ENCODE measurements at places on chromosomes 5 and 9. TPM values are rescaled to one million over a fixed set of nuclear protein-coding genes. Genes with fewer than 3 reads are reported as not detected.

PCDHB9 gene
- 11.9 TPM for total RNA-seq

- no peak for DNase-seq
Observed at GRCh38 chr5:180817893-180818674, 15.5 kb upstream of the MGAT1 start.

HAPLN1 gene
- 4.5 TPM for total RNA-seq

SLC6A7 gene
- total RNA-seq = not detected

DNA sequence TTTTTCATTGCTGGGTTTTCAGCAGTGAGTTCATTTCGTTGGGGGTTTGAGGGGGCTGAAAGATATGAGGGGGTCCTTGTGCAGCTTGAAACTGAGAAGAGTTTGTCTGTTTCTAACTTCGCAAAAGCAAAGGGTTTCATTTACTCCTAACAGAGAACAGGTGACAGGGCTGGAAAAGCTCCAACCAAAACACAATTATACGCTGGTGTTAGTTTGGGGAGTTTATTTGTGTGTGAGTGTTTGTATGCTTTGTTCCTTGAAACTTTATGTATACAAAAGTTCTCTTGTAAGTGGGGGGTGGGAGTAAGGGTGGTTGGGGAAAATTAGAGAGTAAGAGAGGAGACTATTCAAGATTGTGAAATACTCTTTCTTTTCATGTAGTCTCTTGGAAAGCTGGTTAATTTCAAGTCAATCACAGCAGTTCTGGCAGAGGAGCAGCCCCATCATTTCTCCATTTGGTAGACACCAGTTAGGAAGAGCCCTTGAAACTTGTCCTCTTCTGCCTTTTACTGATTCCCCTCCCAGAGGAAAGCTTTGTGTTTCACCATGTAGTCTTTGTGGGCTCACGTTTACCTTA, 881 bp downstream of the TNFAIP8 start:
- no peak for DNase-seq

GRCh38 chr5:59342181-59342580, 551.3 kb downstream of the PDE4D start:
- DNase-seq = no peak

- DNase-seq = no peak
Observed at GRCh38 chr5:72125941-72126620, 18.8 kb downstream of the MAP1B start.

ZNF883 gene
- 3.6 TPM for total RNA-seq

DNA sequence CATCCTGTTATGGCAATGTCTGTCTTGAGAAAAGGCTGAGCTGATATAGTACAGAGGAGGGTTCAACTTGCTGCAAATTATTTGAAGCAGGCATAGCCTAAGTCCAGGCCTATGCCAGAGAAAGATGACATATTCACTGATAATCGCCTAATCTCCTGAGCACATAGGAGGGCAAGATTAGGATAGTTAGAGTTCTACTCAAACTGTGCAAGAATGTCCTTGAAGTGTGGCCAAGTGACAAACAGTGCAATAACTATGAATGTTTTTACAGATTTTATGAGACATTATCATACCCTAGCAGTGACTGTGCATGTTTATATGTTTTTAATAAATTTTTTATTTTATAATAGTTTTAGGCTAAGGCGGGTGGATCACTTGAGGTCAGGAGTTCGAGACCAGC, 96.2 kb downstream of the TSSK1B start:
- DNase-seq = no peak

GRHPR gene
- total RNA-seq = 172 TPM

DNA sequence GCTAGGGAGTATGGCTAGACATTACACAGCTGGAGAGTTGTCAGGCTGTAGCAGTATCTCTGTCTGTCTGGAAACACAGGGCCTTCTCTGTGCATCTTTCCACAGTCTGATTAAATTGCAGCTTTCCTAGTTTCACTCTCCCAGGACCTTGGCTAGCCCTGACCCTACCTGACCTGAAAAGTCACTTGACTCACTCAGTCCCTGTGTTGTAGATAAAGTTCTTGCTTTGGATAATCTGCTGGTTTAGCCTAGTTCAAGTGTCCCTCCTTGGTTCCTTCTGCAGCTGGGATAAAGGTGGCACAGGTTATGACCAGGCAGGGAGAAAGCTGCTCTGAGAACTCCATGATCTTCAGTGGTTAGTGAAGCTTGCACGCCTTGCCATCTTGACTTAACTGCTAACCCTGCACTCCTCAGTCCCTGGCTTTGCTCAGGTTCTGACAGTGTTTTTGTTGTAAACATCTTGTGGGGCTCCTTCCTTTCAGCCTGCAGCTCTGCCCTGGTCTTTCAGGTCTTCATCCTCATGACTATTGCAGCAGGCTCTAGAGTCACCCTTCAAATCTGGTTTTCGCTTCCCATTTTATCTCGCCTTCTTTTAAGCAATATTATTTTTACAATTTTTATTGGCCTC, 101.0 kb downstream of the PIP5K1B start:
- DNase-seq = no peak
